ENCODE measurements at places on chromosomes 13 and 19.

DNA sequence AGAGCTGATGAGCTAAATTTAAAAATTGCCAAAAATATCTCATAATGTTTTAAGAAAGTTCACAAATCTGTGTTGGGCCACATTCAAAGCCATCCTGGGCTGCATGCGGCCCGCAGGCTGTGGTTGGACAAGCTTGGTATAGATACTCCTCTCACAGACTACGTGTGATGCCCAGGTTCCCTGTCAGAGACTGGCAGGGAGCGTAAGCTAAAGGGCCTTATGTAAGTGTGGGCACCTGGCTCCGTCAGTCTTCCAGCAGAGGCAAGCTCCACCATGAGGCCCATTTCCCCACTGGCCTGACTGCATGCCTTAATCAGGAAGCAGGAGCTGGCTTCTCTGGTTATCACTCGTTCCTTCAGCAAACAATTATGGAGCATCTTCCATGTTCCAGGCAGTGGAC lies 200.2 kb downstream of the FOXO1 start:
- no peak for DNase-seq

GRCh38 chr13:21812192-21812626 lies 141.3 kb downstream of the FGF9 start:
- DNase-seq: no peak

DNA sequence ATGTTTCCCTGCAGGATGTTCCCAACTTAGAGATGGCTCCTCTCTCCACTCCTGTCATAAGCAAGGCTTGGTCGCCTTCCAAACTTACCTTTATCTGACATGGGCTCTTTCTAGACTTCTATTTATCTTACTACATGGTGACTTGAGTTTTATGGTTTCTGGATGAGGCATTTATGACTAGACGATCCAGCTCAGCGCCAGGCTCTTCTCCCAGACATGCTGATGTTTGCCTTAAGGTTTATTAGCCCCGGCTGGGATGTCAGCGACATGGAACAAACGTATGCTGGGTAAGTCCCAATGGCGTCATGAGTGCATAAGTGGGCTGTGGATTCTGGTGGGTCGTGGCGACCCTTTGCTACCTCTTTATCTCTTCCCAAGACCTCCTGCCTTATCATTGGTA lies 39.8 kb upstream of the SLC15A1 start:
- DNase-seq: no peak

DNA sequence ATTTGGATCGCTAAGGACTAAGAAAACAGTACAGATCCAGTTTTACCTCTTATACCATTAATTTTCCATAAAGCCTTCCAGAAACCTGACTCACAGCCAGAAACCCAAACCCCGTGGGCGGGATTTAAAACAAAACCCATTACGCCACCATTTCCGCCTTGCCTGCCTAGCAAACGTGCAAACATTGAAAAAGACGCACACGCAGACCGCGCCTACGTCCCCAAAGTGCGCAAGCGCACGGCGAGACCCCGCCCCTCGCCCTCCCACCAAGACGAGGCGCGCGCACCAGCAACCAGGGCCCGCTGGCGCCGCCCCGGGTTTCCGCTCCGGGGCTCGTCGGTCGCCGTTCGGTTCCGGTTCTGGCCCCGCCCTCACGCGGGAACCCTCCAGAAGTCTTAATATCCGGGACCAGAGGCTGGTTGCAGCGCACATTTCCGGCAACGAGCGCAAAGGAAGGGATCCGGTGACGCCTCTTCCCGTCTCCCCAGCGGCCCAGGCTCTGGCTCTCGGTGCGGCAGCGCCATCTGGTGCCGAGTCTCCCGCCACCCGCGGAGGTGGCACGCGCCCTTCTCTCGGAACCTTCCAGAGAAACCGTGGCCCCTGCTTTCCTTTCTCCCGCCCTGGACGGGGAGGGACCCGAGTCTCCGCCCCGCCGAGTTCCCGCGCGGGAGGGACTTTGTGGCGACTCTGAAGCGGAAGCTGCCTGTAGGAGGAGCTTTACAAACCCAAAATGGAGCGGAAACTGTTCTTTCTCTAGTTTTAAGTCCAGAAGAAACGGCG lies 256.9 kb upstream of the STARD13 start:
- peak; percentile 99 for DNase-seq

DNA sequence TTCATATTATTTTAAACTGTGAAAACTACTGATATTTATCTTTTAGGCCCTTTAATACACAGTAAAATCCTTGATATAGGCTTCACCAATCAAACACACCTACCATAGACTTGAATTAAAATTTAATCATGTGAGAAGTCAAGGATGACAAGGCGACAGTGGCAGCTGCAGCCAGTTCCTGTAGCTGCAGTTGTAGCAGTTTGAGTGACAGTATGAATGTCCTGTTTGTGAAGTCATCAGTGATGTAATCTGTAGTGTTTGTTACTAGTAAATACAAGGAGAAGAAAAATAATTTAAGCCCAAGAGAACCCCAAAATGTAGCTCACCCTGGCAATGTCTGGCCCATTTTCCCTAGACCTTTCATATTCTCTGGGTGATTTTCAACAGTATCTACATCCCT lies 897.0 kb downstream of the SLITRK6 start:
- no peak for DNase-seq

GRCh38 chr13:37934339-37935191 lies 65.0 kb upstream of the TRPC4 start:
- no peak for DNase-seq

- DNase-seq: no peak
Observed at GRCh38 chr19:15986701-15987100, 37.9 kb downstream of the OR10H4 start.

GRCh38 chr19:5563935-5564612 lies 3.7 kb downstream of the TINCR start:
- no peak for DNase-seq

GRCh38 chr19:41535029-41535622 lies 40.8 kb upstream of the CEACAM21 start:
- DNase-seq: no peak

DNA sequence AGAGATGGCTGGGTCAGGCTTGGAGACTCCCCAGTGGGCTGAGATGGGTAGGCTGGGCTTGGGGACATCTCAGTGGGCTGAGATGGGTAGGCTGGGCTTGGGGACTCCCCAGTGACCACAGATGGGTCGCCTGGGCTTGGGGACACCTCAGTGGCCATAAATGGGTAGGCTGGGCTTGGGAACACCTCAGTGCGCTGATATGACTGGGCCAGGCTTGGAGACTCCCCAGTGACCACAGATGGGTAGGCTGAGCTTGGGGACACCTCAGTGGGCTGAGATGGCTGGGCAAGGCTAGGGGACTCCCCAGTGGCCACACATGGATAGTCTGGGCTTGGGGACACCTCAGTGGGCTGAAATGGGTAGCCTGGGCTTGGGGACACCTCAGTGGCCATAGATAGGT lies 12.8 kb downstream of the IQCN start:
- no peak for DNase-seq

DNA sequence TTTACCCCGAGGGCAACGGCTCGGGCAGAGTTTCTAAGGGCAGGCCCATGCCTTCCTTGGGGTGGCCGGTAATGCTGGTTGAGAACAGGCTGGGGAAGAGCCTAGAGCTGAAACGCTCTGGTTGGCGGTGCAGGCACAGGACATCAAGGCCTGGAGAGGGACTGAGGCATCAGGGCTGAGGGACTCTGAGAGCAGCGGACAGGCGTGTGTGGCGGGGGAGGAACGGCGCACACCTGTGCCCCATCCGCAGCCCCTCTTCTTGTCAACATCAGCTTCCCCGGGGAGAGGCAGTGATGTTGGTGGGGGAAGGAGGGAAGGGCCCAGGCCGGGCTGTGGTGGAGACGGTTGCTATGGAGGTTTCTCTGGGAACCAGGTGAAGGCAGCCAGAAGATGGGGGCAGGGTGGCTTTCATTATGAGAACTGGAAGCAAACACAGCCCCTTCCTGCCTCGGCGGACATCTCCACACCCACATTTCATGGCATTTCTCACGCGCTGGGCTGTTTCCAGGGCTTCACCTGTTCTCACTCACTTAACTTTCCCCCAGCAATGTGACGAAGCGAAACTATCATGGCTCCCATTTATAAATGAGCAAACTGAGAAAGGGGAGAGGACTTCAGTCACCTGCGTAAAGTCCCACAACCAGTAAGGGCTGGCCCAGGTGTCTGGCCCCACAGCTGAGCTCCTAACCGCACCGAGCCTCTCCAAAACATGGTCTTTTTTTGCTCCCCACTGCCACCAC lies 8.2 kb upstream of the ATF5 start:
- no peak for DNase-seq

- no peak for DNase-seq
Observed at GRCh38 chr13:110826101-110826500, 88.8 kb downstream of the ANKRD10 start.

- no peak for DNase-seq
Observed at GRCh38 chr19:56973713-56974555, 133.4 kb upstream of the PEG3 start.

- no peak for DNase-seq
Observed at GRCh38 chr13:31150315-31150985, 11.3 kb downstream of the HSPH1 start.

DNA sequence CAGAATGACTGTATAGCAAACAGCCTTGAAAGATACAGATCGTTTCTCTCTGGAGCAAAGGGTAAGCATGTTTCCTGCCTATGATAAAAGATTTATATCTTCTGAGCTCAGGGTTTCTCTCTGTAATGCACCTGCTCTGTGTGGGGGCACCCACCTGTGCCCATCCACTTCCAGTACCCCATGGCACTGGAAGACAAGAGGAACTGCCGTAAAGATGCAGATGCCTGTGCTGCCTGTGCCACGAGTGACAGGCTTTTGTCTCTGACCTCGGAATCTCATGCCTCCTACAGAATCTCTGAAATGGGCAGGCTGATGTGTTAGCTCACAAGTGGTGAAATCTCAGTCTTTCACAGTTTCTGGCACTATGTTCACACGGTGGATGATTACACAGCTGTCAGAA lies 50.3 kb upstream of the ATP11A start:
- no peak for DNase-seq

DNA sequence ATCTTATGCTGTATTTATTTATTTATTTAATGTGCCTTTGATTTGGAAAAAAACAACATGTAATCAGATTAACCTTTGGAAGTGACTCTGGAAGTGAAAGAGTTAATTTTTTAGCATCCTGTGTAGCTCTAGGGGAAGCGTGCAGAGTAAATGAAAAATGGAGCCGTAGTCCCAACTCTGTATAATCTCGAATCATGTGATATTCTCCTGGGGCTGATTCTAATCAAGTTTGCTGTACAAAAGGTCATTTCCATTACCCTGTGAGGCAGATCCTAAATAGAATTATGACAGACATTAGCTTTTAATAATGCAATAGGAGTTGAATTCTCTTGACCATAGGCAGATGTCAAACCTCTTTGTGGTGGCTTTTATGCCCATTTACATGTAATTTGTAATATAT lies 238.6 kb upstream of the CSNK1A1L start:
- DNase-seq: no peak

- no peak for DNase-seq
Observed at GRCh38 chr19:41589371-41589770, 13.4 kb downstream of the CEACAM21 start.

DNA sequence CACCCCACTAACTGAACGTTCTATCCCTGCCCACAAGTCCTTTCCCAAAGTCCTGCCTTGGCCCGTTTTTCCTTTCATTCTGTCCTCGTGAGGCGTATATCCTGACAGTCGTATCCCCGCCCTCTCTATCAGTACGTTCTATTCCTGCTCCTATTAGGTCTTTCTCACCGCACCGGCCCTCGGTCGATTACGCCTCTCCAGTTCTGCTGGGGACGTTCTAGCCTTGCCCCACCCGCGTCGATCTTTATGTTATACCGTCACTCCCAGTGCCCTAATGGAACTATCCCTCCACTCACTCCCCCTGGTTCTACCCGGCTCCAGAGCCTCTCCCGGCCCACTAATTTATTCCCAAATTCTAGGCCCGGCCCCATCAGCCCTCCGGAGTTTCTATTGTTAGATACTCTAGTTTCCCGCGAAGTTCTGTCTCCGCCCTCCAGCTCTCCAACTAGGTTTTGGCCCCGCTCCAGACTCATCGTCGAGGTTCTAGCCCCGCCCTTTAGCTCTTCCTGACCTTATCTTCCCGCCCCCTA lies 2.0 kb downstream of the PLAUR start:
- no peak for DNase-seq

DNA sequence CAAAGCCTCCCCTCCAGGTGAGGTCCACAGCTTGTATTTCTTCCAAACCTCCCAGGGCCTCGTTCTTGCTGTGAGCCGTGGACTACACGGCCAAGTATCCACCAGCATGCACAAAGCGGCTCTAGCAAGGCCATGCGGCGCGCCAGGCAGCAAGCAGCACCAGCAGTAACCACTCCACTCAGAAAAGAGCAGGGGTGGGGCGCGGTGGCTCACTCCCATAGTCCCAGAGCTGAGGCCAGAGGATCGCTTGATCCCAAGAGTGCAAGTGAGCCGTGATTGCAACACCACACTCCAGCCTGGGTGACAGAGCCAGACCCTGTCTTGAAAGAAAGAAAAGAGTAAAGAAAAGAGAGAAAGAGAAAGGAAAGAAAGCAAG lies 4.7 kb downstream of the CCDC8 start:
- no peak for DNase-seq

DNA sequence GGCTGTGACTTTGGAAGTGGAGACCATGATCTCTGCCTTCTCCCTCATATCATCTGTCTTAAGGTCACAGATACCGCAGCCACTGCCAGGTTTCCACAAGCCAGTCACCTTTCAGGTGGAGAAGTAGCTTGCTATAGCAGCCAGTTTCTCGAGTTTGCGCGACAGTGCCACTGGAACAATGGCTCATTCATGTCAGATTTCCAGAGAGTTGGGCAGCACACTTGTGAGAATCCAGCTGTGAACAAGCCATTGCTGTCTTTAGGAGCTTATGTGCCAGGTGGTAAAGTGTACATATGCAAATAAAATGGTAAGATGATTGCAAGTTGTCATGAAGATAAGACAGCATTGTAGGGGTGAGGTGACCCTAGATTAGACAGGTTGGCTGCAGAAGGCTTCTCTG lies 22.3 kb downstream of the GARRE1 start:
- no peak for DNase-seq

DNA sequence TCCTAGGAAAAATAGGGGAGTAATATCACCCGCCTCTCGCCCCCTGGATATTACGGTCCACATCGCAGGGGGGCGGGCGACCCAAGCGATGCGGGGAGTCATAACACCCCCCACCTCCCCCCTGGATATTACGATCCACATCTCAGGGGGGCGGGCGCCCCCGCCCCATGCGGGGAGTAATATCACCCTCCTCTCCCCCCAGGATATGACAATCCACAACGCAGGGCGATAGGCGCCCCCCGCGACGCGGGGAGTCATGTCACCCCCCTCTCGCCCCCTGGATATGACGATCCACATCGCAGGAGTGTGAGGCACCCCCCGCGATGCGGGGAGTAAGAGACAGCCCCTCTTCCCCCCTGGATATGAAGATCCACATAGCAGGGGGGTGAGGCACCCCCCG lies 684.4 kb upstream of the PCDH9 start:
- no peak for DNase-seq

All from stimulated activated CD4-positive, alpha-beta T cell treated with anti-CD3 and anti-CD28 coated beads, Interleukin-2, amount 100 ng/mL, for 24 hours (primary cell).